Activated T-cell treated with anti-CD3 and anti-CD28 coated beads, Interleukin-2, amount 50 U/mL, for 48 hours (primary cell): ENCODE measurements at places on chromosomes 11 and 22.

DNA sequence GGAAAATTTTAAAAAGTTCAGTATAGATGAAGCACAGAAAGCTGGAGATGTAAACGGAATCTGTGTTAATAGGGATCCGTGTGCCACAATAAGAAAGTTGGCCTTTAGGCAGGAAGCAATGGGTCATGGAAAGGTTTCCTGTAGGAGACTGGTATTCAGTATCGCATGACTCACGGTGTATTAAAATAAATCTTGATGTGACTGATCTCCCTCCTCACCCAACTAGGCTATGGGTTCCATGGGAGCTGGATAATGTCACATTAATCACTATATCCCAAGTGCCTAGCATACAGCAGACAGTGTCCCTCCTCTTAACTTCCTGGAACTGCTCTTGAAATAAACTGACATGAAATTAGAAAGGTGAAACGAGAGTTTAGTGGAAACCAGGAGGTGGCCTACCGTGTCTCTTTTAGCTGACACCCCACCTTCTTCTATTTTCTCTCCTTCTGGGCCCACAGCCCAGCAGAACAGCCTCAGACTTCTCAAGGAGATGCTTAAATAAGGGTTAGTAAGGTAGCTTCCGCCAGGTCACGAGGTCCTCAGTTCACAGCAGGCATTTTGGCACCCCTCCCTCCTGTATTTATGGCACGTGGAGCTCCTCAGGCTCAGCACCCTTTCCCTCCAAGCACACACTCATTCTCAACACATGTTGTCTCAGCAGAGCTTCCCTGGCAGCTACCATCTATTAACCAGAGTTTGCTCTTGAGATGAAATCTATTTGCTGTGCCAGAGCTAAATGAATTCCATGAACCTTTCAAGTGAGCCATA lies 118.8 kb downstream of the NXPE2 start:
- no peak for DNase-seq

DNA sequence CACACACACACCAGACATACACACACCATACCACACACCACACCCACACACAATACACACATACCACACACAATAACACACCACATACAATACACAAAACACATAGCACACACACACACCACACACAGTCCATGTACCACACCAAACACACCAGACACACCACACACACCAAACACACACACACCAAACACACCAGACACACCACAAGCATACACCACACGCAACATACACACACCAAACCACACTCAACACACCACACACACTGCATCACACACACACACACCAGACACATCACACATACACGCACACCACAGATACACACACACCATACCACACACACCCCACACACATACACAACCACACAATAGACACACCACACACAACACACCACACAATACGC lies 54.8 kb downstream of the IGSF9B start:
- peak; percentile 13 for DNase-seq

DNA sequence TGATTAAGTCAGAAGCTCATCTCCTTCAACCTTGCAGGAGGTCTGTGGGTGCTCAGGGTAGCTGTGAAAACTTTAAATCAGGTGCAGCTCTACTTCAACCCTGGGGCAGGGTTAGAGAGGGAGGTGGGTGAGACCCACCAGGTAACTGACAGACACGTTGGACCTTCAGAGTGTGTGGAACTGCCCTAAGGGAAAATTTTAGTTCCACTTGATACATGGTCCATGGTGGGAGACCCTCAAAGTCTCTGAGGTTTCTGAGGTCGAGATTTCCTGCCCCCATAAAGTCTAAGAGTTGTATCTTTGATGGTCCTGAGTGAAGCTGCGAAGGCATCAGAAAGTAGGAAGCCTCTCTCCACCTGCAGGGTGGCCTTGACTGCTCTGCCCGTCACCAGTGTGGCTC lies 23.9 kb upstream of the NNMT start:
- DNase-seq = no peak

GRCh38 chr22:48305726-48306235 lies 1521.9 kb downstream of the BRD1 start:
- no peak for DNase-seq

- DNase-seq = no peak
Observed at GRCh38 chr11:79637219-79637618, 196.4 kb upstream of the TENM4 start.

- no peak for DNase-seq
Observed at GRCh38 chr22:39475902-39476301, 19.1 kb downstream of the MGAT3 start.
